COR-L47 (cell line): ENCODE measurements at places on chromosomes 7 and 10.

DNA sequence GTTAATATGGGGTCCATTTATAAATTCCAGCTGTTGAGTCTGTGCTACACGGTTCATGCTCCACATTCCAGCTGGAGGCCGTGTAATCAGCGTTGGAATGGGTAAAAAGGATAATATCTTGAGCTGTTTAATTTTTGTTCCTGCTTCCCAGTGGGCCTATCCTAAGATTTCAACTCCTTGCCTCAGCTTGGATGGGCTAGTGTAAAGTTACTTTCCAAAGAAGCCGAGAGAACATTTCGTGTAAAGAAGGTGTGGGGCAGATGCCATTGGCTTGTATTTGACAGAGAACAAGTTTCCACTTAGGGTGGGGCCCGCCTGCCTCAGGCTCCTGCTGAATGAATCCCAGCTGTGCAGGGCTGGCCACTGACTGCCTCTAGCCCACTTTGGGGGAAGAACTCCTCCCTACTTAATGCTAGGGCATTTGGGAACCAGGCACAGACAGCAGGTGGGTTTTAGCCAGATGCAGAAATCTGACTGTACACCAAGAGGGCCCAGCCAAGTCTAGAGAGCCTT, 125.9 kb upstream of the LYZL2 start:
- DNase-seq = no peak

GRCh38 chr7:15334536-15335263, 227.1 kb downstream of the AGMO start:
- DNase-seq = no peak

DNA sequence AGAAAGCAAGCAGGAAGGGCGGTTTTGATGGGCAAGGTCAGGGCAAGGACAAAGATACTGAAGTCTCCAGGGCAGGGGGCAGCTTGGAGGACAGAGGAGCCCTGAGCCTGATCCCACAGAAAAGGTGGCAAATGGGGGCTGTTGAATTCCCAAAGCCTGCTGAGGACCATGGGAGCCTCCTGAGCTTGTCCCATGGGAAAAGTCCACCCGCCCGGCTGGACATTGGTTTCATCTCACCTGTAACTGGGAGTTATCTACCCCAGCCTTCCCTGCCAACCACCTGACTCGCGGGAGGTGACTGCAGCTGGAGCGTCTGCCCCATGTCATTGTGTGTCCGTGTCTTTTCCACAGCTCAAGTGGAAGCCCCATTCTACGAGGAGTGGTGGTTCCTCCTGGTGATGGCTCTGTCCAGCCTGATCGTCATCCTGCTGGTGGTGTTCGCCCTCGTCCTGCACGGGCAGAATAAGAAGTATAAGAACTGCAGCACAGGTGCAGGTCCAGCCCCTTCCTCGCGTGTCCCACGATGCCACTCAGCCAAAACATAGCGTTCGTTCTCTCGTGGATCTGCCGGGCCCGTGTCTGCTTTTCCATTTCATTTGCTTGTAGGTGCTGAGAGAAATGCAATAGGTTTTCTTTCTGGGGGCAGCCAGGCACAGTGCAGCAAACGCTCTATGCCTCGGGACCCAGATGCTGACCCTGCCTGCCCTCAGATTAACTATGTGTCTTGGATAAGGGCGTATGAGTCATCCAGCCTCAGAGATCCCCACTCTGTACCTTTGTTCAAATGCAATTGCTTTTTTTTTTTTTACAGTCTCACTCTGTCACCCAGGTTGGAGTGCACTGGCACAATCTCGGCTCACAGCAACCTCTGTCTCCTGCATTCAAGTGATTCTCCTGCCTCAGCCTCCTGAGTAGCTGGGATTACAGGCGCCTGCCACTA, 444.5 kb upstream of the FOXK1 start:
- no peak for DNase-seq

DNA sequence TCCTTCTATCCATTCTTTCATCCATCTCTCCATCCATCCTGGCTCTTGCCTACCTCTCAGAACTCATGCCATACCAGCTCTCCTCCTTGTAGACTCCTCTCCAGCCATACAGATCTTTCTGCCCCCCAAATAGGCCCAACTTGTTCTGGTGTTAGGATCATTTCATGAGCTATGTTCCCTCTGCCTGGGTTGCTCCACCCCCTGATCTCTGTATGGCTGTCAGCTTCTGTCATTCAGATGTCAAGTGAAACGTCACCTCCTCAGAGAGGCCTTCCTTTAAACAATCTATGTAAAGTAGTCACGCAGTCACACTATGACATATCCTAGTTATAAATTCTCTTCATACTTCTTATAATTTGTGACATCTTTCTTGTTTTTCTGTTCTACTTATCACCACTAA, 42.3 kb upstream of the PNLIPRP3 start:
- DNase-seq = no peak

GRCh38 chr10:28754930-28755718, 77.8 kb downstream of the BAMBI start:
- no peak for DNase-seq

DNA sequence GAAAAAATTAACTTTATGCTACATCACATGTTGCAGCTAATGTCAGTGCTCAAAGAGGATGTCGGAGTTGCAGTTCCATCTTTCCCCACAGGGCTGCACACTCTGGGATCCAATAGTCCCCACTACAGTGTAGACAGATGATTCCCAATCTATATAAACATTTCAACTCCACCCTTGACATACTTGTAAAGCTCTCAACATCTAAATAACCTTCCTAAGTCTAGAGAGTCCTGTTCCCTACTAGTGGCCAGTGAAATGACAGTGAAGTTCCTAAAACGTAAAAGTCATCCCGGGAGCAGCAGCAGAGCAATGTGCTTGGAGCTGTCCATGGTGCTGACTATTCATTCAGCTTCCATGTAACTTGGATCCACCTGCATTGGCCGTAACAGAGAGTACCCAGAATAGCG, 145.1 kb downstream of the GRM8 start:
- peak; percentile 24 for DNase-seq

GRCh38 chr10:78335691-78336401, 302.2 kb downstream of the RPS24 start:
- DNase-seq = no peak

GRCh38 chr7:114854369-114854768, 67.5 kb upstream of the MDFIC start:
- DNase-seq = no peak

DNA sequence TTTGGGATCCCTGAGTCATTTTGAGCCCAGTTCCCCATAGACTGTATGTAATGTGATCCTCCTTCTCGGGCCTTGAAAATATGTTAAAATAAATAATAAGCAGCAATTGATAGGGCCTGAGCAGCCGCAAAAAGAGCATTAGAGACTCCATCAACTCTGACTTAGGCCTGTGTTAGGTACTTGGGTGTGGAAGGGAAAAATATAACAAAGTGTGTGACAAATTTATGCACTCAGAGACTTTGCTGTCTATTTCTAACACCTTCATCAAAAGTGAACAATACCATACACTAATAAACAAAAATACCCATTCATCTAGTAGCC, 31.4 kb upstream of the HABP2 start:
- DNase-seq = no peak

DNA sequence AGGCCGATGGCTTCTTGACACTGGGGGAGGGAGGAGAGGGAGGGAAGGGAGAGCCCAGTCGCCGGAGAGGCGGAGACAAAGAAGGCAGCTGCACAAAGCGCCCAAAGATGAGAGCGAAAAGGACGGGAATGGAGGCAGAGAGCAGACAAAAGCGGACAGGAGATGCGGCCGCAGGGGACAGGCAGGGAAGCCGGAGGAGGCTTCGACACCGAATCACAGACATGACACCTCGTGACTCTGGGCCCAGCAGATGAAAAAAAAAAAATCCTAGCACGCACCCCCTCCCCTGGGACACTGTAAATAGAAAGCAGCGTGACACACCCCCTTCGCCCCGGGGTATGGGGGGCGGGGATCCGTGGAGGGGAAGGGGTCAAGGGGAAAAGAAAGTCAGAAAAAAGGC, 976 bp downstream of the NAT16 start:
- DNase-seq = no peak

- no peak for DNase-seq
Measured at GRCh38 chr10:116775488-116776400, 33.4 kb upstream of the HSPA12A start.

- DNase-seq = peak; percentile 43
Measured at GRCh38 chr7:141697211-141697871, 4.6 kb downstream of the DENND11 start.

GRCh38 chr10:68795886-68796532, 31.3 kb upstream of the STOX1 start:
- no peak for DNase-seq

GRCh38 chr10:51311228-51311627, 236.9 kb downstream of the PRKG1 start:
- DNase-seq = no peak

DNA sequence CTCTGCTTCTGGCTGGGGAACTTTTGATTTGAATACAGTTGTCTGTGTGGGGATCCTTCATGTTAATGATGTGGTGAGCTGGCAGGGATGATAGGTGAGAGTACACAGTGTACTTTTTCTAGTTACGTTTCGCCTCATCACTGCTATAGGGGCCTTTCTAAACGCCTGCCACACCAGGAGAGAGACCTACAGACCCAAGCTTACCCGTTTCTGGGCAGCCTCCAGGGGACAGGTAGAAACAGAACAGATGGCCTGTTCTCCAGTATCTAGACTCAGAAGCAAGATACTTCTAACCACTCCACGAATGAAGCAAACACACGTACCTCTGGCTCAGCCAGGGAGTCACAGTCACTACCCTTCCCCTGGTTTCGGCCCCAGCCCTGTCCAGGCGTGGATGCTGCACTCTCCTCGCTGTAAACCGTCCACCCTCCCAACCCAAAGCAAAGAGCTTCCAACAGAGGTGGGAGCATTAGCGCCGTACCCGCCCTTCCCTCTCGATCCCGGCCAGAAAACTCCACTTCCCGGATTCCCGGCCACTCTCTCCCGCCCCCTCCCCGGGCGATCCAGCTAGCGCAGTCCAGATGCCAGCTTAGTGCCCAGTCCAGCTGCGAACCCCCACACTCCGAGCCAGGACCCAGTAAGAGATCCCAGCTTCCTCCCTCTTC, 1.2 kb downstream of the CCDC6 start:
- DNase-seq = peak; percentile 38

DNA sequence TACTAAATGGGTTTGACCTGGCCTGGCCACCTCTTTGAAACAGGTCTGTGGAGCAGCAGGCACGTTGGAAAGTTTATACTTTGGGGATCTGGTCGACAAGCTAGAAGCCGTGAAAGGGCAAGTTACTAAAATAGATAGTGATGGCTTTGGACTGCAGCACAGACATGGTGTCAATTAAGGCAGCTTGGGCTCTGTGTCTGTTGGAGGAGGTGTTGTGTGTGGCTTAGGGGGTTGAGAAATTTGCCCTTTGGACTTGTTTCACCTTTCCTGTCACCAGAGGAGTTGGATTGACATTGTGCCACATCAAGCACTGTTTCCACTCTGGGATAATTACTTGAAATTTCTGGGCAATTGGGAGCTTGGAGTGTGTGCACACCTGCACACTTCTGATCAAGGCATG, 251.8 kb upstream of the MKI67 start:
- DNase-seq = no peak

DNA sequence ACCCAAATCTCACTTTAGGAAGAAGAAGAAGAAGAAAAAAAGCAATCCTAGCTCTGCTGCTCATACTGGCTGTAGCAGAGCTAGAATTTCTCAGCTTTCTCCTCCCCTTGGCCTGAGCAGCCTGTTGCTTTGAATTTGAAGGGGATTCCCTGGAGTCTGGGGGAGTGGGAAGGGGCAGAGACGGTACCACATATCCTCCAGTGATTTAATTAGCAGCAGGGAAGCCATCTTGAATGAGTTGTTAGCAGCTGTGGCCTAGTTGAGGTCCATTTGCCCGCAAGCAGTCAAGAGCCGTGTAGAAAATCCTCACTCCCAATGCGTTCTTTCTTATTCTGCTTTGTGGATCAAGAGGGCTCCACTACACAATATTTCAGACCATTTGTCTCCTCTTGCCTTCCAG, 16.5 kb downstream of the PDE6C start:
- DNase-seq = no peak

GRCh38 chr7:106957766-106958165, 86.7 kb upstream of the PRKAR2B start:
- DNase-seq = no peak

DNA sequence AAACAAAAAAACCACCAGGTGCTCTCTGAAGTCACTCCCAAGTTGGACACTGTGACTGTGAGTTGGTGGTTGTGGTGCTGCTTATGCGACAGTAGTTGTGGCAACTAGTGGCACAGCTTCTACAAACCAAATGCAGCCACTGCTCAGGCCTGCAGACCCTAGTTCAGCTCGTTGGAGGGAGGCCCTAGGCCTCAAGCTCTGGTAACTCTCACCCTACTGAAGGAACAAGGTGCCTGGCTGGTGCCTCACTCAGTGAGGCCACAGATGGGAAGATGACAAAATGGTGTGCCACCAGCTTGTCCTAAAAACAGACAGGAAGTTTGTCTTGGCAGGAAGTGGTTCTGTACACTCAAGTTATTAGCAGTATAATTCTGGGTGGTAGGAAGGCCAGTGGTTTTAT, 45.3 kb upstream of the RAPGEF5 start:
- DNase-seq = no peak

- no peak for DNase-seq
Measured at GRCh38 chr7:1117321-1117928, 29.5 kb downstream of the GPER1 start.

- no peak for DNase-seq
Measured at GRCh38 chr7:6393667-6394056, 54.1 kb downstream of the DAGLB start.
